ENCODE measurements at places on chromosomes 16 and 17.

DNA sequence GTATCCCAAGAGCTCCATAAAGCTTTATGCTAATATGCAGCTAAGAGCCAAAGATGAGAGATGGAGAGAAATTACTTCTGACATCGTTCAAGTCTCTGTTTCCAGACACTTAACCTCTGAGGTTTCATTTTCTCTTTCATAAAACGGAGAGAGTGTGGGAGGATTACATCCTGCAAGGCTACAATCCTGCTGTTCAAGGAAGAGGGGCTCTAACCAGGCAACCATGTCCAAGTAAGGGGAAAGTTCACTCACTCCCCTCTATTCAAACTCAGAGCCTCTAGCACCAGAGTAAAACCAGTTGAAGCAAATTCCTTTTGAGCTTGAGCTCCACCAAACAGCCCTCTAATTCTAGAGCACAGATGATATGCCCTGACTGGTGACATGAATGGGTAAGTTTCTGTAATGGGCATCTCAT, 397.4 kb downstream of the NPIPA8 start:
- no peak for DNase-seq

- no peak for DNase-seq
Measured at GRCh38 chr17:56373981-56374833, 219.3 kb upstream of the NOG start.

DNA sequence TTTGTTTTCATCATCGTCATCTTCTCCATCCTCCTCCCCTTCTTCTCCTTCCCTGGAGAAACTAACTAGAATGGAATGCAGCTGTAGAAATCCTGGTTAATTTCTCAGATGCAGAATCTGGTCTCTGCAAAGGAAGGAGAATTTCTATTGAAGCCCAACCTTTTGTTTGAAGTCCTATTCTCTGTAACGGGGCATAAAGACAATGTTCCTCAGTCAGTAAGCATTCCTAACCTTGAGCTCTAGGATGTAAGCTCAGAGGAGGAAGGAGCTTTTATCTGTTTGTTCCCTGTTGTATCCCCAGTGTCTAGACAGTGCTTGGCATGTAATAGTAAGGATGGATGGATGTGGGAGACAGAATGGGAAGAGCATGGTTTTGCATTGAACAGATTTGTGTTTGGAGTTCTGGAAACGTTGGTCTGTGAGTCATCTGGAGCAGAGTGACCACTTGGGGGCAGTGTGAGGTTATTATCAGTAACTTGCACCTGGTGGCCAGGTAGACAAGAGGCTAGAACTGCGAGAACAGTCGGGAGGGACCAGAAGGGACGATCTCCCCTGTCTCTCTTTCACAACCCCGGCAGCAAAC, 363.7 kb downstream of the SNX29 start:
- peak; percentile 15 for DNase-seq

DNA sequence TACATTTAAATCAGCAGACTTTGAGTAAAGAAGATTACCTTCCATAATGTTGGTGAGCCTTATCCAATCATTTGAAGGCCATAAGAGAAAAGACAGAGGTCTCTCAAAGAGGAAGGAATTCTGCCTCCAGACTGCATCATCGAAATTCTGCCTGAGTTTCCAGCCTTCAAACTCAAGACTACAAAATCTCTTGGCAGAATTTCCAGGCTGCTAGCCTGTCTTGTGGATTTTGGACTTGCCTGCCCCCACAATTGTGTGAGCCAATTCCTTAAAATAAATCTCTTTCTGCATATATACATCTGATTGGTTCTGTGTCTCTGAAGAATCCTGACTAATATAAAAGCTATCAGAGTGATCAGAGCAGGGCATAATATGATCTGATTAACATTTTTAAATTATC, 216.6 kb upstream of the CPHXL start:
- no peak for DNase-seq

GRCh38 chr17:31598399-31598782, 206.9 kb downstream of the RAB11FIP4 start:
- DNase-seq, result no peak

GRCh38 chr17:69815406-69815805, 259.6 kb upstream of the KCNJ16 start:
- DNase-seq, result no peak

GRCh38 chr16:2296661-2297505, 29.0 kb upstream of the RNPS1 start:
- peak; percentile 13 for DNase-seq

DNA sequence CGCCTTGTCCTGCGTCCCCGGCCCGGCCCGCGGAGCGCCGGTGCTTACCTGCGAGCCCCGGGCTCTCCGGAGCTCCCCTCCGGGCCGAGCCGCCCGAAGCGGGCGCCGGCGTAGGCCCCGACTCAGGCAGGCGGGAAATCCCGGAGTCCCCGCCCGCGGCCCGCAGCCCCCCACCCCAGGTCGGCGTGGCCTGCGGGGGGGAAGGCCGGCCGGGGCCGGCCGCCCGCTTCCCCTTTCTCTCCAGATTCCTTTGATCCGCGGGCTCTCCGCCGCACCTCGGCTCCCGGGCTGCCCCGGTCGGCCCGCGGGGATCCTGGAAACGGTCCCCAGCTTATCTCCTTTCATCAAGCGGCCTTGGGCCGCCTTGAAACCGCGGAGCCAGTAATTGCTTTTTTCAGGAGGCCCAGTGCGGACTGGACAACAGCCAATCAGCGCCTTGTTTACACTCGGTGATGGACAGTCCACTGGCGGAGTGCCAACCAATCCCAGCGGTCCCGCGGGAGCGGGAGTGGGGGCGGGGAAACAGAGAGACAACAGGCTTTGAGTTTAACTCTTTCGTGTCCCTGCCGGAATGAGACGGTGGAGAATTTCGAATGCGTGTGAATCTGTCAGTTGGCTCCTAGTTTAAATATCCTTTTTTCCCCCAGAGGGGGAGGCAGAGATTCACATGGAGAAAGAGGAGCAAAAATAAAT, 1.4 kb upstream of the BAHCC1 start:
- DNase-seq, result peak; percentile 65

- no peak for DNase-seq
Measured at GRCh38 chr17:52147872-52148271, 10.6 kb downstream of the CA10 start.

DNA sequence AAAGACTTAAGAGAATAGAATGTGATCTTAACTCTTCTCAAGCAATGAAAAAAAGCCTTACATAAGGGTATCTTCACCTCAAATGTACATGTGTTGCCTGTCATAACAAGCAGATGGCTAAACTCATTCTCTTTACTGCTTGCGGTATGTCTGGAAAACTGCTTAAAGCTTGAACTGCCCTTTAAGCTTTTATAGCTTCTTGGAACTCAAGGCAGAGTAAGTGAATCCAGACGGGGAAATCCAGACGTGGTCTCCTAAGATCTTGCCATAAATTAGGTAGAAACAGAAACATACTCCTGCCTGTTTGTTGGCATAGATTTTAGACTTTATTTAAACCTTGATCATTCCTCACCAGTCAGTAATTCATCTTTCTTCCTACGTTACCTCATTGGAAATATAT, 19.6 kb downstream of the CLUAP1 start:
- DNase-seq, result no peak

DNA sequence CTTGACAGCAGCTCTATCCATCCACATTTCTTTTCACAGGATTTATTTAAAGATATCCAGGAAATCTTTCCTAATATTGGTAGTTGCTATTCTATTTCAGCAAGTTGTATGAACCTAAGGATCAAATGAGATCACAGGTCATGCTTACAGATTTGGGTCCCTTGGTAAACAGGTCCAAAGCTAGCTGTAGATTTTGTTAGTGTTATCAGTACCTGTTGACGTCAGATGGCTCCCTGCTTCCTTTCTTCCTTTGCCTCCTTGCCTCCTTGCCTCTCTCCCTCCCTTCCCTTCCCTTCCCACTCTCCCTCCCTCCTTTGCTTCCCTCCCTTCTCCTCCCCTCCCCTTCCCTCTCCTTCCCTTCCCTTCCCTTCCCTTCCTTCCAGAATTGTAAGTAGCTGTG, 76.6 kb downstream of the EFCAB13 start:
- DNase-seq, result no peak

GRCh38 chr17:67180275-67180674, 64.7 kb downstream of the HELZ start:
- DNase-seq, result no peak

GRCh38 chr17:76751416-76751993, 13.6 kb downstream of the MFSD11 start:
- DNase-seq, result no peak

- DNase-seq, result no peak
Measured at GRCh38 chr16:3046641-3047386, 453 bp downstream of the MMP25 start.

GRCh38 chr17:76585649-76586593, at the start of gene ST6GALNAC2:
Gene ST6GALNAC2 (minus strand): TSS chr17:76585860. CDS start chr17:76585808, 52 bp downstream.
- peak; percentile 39 for DNase-seq

GRCh38 chr17:30263552-30264333, 28.0 kb downstream of the BLMH start:
- DNase-seq, result no peak

DNA sequence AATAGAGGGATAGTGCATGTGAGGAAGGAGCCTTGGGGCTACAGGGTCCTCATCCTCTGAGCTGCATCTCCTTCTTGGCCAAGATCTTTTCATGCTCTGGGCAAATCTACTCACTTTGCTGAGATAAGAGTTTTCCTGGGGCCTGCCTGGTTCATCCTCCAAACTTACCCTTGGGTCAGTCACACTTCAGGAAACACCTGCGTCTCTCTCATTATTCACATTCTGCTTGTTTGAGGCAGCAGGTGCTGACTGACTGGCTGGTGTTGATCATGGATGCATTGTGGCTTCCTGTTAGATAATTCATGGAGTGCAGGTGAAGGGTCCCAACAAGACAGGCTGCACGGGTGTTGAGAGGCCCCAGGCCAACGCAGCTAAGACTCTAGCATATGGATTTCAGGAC, 162.6 kb downstream of the SALL1 start:
- no peak for DNase-seq

DNA sequence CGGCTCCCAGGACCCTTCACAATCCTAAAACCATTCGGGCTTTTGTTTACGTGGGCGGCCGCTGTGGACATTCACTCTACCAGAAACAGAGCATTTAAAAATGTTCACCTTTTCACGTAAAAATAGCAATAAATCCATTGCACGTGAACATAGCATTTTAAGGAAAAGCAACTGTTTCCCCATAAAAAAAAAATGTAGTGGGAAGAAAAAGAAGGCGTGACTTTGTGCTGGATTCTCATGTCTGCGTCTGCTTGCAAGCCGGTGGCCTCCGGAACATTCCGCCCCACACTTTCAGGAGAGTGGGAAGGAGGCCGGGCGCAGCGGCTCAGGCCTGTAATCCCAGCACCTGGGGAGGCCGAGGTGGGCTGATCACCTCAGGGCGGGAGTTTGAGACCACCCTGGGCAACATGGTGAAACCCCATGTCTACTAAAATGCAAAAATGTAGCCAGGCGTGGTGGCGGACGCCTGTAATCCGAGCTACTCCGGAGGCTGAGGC, 13.4 kb upstream of the GNG13 start:
- DNase-seq, result no peak

GRCh38 chr17:64739316-64740058, 77.4 kb upstream of the SMURF2 start:
- no peak for DNase-seq

GRCh38 chr16:52469775-52470174, 77.2 kb downstream of the TOX3 start:
- DNase-seq, result no peak

GRCh38 chr16:84459941-84460405, 44.5 kb downstream of the MEAK7 start:
- no peak for DNase-seq

GRCh38 chr17:37148156-37148555, 199.4 kb downstream of the AATF start:
- DNase-seq, result no peak

GRCh38 chr17:81920612-81921536, 2.9 kb upstream of the SIRT7 start:
- DNase-seq, result no peak

DNA sequence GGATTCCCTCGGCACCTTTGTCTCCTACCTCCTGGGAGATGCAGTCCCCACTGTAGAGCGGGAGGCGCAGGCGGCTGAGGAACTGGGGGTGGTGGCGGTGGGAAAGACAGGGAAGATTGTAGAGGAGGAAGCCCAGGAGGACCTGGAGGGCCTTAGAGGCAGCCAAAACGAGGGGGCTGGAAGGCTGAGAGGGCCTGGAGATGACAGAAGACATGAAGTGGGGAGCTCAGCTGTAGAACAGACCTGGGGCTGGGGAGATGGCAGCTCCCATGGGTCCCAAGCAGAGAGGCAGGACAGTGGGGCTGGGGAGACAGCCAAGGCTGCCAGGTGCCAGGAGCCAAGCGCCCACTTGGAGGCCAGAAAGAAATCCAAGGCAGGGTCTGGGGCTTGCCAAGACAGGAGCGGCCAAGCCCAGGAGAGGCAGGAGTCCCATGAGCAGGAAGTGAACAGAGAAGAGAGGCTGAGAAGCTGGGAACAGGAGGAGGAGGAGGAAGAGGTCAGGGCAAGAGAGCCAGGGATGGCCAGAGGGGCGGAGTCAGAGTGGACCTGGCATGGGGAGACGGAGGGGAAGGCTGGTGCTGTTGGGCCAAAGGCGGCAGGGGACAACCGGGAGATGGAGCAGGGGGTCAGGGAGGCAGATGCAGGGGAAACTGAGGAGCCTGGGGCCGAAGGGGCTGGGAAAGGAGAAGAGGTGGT, 803 bp downstream of the APOBR start:
- DNase-seq, result no peak

GRCh38 chr17:74354123-74354522, 7.5 kb downstream of the BTBD17 start:
- DNase-seq, result peak; percentile 54

DNA sequence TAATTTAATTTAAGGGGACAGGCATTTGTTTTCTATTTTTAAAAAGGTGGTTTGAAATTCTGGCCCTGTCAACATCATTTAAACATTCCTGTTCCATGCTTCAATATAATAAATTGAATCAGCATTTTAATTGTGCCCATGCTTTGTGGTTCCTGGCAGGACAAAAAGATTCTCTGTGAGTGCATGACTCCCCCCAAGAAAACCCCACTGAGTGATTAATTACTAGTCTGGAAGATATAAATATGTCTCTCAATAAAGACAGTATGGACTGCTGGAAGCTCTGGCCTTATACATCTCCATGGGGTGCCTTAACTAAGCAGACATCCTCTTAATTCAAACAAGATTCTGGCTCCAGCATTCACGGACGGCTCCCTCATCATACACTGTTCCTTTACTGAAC, 95.0 kb upstream of the PSMD7 start:
- no peak for DNase-seq

DNA sequence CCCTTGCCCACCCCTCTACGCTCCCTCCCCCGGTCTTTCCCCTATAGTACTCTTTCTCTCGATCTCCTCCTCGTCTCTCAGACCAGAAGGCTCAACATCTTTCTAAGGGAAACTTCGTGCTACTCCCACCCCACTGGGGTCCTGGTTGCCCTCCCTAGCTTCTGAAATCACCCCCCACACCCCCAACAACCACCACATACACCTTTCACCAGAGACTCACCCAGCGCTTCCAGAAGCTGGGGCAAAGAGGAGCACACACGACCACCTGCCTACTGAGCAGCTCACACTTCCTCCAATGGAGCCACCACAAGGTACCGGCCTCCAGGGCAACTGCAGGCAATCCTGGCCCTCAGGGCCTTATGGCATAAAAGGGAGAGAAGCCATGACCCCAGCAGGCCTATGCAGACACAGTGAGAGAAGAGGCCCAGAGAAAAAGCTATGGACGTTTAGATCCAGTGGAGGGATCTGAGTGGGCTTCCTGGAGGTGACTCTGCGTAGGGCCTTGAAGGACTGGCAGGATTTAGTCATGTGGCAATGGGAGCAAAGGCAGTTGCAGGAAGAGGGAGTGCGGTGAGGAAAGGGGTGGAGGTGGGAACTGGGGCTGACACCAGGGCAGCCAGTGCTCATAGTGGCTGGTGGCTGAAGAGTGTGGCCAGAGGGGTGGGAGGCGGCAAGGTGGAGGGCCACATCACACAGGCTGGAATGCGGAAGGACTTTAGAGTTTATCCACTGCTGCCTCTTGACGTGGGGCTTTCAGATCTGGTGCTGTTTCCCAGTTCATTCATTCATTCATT, 12.1 kb upstream of the TMEM92 start:
- no peak for DNase-seq

All from CD4-positive, alpha-beta T cell treated with Interleukin-21 for 1 hour (primary cell).